Activated CD4-positive, alpha-beta T cell treated with anti-CD3 and anti-CD28 coated beads for 24 hours (primary cell): ENCODE measurements at places on chromosomes 4 and X.

- no peak for DNase-seq
Observed at GRCh38 chrX:44227991-44228390, 115.5 kb downstream of the EFHC2 start.

DNA sequence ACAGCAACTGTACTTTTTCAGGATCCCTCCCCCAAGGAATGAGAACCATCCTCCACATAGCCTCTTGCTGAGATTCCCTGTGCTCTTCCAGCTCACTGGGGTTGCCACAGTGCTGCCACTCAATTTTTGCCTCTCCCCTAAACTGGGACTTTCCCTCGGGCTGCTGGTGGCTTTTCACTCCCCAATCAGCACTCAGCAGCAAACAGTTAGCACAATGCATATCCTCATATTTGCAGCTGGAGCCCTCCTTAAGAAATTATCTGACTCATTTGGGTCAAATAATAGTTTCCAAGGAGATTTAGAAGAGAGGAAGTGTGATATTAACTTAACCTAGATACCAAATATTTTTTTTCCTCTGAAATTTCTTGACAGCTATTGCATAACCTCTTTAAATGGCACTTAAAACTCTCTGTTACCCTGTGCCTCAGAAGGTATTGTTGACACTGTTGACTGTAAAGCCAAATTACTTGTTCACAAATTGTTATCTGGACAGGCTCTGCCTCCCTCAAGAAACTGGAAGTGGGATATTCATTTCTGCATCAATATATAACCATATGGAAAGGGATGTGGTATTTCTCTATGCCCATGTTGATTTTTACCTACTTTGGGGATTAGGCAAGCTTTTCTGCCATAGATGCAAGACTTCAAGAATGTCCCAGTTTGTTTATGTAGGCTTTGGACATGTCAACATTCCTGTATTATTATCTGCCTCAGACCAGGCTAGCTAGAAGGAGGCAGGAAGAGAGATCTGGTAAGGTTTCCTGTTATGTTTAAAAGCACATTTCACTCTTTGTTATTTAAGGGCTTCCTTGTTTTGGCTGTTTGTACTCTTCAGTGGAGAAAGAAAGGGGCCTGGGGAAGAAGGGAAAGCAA is 58.0 kb downstream of the SEPTIN11 start:
- no peak for DNase-seq

DNA sequence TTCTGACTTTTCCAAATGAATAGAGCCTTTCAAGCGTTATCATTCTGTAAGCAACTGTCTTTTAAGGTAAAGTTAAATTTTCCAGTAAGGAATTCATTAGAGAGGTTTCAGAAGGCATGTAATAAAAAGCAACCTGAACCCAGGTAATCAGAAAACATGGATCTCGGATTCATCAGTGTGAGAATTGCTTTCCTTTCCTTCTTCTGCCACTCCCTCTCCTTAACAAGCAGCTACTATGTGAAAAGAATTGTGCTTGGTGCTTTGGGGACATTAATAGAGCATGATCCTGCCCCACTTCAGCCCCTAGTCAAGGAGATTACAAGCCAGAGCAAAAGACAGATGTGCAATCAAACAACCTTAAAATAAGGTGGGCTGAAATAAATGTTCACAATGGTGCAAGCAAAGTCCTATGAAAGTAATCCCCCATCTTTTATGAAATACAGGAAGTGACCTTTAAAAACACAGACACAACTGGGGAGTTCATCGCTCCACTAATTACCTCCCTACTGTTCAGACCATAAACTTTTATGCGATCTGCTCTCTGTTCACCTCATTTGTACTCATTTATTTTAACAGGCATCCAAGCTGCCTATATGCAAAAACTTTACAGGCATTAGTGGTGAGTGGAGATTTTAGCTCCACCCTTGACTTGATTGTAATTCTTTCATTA is 122.9 kb upstream of the RASGEF1B start:
- no peak for DNase-seq

GRCh38 chr4:16667464-16667863 is 231.0 kb downstream of the LDB2 start:
- no peak for DNase-seq

DNA sequence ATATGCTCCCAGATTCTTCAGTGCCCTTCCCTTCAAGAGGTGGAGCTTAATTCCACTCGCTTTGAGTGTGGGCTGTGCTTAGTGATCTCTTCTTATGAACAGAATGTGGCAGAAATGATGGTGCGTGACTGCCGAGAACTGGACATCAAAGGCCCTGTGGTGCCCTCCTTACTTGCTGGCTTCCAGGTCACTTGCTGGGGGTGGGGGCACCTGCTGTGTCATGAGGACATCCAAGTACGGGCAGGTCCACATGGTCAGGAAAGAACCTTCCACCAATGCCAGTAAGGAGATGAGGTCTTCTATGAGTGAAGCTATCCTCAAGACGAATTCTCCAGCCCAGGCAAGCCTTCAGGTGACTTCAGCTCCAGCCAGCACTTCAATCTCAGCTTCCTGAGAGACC is 95.8 kb downstream of the FAM53A start:
- no peak for DNase-seq

GRCh38 chr4:169283114-169283509 is 12.4 kb upstream of the SH3RF1 start:
- DNase-seq, result no peak

DNA sequence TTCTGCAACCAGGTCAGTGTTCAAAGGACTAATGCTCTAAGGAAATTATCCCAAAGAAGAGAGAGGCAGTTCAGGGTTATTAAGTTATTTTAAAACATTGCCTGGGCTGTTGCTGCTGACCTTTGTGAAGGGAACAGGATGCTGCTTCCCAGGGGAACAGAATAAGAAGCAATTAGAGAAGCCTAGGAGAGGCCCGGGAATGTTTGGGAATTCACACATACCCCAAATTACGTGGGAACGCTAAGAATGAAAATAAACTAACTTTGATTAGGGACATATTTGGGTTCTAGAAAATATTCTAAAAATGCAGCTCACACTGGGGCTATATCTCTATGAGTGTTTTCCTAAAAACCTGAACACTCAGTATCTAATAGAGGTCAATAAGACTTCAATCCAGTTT is 243.1 kb upstream of the FTHL17 start:
- no peak for DNase-seq

DNA sequence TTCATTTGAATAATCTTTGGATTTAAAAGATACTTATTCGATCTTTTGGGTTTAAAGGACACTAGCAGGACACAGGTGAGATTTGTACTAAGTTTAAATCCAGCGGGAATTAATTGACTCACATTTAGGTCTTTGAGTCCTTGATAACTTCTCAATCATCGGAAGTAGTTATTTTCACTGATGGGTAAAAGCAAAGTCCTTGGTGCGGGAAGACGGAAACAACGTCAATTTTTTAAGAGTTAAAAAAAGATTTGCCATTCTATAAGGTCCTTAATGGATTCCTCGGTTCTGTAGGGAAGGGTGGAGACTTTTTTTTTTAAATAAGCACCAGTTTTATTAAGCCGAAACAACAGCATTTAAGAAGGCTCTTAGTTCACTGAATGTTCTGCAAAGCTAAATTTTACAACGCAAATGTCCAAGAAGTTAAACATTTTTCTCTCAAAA is 2.9 kb downstream of the TMSB4X start:
- DNase-seq, result no peak
